ENCODE measurements at places on chromosomes 2 and 18. TPM values are rescaled to one million over a fixed set of nuclear protein-coding genes. Genes with fewer than 3 reads are reported as not detected.

Gene REG1B
- total RNA-seq: not detected

Gene POTEI
- 0.48 TPM for total RNA-seq

Gene PCGF1
- total RNA-seq: 14.0 TPM

Gene ERBB4
- under 0.01 TPM for total RNA-seq

Gene RFTN2
- 5.9 TPM for total RNA-seq

Gene XIRP2
- 0.33 TPM for total RNA-seq

Gene REEP1
- 0.98 TPM for total RNA-seq

Gene FLACC1
- total RNA-seq: 0.65 TPM

Gene FNDC4
- total RNA-seq: 30.6 TPM

Gene NAT8
- not detected for total RNA-seq

Gene IL36RN
- not detected for total RNA-seq

Gene PELI1
- 48.0 TPM for total RNA-seq

Gene TPRKB
- 46.5 TPM for total RNA-seq

Gene CNGA3
- not detected for total RNA-seq

Gene SH3BP4
- 88.2 TPM for total RNA-seq

Gene DYNAP
- not detected for total RNA-seq

Gene SPDYA
- total RNA-seq: 0.33 TPM

Gene CPLX4
- not detected for total RNA-seq

Gene GPR45
- not detected for total RNA-seq

Gene ATOH8
- 13.2 TPM for total RNA-seq

Gene ST6GAL2
- total RNA-seq: 0.57 TPM

Gene INO80C
- 20.2 TPM for total RNA-seq

Gene CD8B2
- not detected for total RNA-seq

Gene ANKAR
- total RNA-seq: 7.9 TPM

Gene EDAR
- not detected for total RNA-seq

Gene NT5DC4
- total RNA-seq: not detected

Gene APOB
- total RNA-seq: 0.10 TPM

Gene IL1RL2
- total RNA-seq: not detected

Gene TCF7L1
- 8.3 TPM for total RNA-seq

Gene MAPRE3
- total RNA-seq: 1.5 TPM

Gene VAPA
- total RNA-seq: 318 TPM

Gene COL4A4
- total RNA-seq: under 0.01 TPM

Gene MBD1
- 65.4 TPM for total RNA-seq

Gene C2orf78
- total RNA-seq: not detected

Gene TXNL1
- total RNA-seq: 58.9 TPM

Gene FAHD2B
- total RNA-seq: 5.3 TPM

Gene HRH4
- total RNA-seq: 0.10 TPM

Gene CCDC102B
- total RNA-seq: 3.6 TPM

Gene UGT1A7
- not detected for total RNA-seq

Gene CDH19
- total RNA-seq: not detected
